ENCODE measurements at places on chromosomes 13 and 19.
A peak's percentile ranks its signal among the peaks of the same experiment; 100 is the strongest.

- DNase-seq: no peak
Measured at GRCh38 chr19:52734331-52734892, 432 bp downstream of the ZNF611 start.

GRCh38 chr19:51398096-51398704 is 7.8 kb upstream of the C19orf84 start:
- DNase-seq: no peak

GRCh38 chr19:50510121-50510670 is 795 bp downstream of the JOSD2 start:
- DNase-seq: no peak

DNA sequence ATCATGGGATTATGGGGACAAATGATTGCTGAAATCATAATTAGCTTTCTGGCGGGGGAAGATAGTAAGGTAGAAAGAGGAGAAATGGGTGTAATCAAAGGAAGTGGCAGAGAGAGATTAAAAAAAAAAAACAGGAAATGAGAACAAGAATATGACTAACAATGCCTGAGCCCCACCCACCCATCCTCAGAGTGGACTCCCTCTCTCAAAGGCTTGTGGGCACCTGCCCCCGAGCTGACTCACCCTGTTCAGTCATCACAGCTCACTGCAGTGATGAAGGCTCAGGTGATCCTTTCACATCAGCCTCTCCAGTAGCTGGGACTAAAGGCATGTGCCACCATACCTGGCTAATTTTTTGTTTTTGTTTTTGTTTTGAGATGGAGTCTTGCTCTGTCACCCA is 26.4 kb upstream of the TPT1 start:
- DNase-seq: peak; percentile 7

- peak; percentile 62 for DNase-seq
Measured at GRCh38 chr13:26221721-26222519, at the start of gene RNF6. TSS of gene RNF6 (minus strand) at chr13:26222314. CDS start at chr13:26219649, 2,665 bp downstream.

GRCh38 chr13:71751073-71751472 is 115.9 kb downstream of the DACH1 start:
- peak; percentile 82 for DNase-seq

GRCh38 chr13:111095911-111096501 is 19.1 kb upstream of the ARHGEF7 start:
- DNase-seq: no peak

DNA sequence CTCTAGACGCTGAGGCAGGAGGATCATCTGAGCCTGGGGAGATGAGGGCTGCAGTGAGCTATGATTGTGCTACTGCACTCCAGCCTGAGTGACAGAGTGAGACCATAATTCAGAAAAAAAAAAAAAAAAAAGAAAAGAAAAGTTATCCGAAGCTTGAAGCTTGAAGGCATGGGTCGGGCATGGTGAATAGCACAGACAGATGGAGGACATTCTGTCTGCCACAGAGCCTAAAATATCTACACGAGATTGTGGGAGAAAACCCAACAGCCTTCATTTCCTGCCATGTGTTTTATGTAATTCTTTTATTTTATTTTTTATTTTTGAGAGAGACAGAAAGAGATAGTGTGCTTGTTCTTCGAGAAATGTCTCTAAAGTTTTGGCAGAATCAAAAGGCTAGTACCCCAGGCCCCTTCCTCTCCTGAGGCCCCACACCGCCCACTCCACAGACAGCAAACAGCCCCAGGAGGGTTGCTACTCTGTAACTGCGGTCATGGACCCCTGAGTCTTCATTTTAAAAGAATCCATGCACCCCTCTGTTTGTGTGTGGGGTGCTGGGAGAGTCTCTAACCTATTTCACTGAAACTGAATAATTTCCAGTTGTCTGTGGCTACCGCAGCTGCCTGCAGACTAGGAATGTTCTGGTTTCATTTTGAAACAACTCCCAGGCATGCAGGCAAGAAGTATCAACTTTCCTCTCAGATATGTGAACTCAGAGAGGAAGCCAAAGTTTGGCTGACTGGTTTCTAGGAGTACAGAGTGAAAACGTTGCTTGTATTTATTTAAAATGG is 38.4 kb upstream of the RCBTB2 start:
- no peak for DNase-seq

GRCh38 chr13:34869696-34870095 is 72.4 kb upstream of the NBEA start:
- DNase-seq: no peak

- DNase-seq: no peak
Measured at GRCh38 chr13:31096654-31097302, 64.9 kb downstream of the HSPH1 start.

Data from NCI-H1436 treated with DMSO at 0.1 percent for 48 hours (cell line).